ENCODE measurements at places on chromosomes 3 and 15. TPM values are rescaled to one million over a fixed set of nuclear protein-coding genes. Genes with fewer than 3 reads are reported as not detected.
A peak's percentile ranks its signal among the peaks of the same experiment; 100 is the strongest.

Gene GOLGA8G
- not detected for total RNA-seq

Gene AADACL2
- total RNA-seq, result not detected

Gene UACA
- total RNA-seq, result 1.5 TPM

Gene RBMS3
- 1.6 TPM for total RNA-seq

Gene SEMA3G
- total RNA-seq, result 0.69 TPM

Gene LRRC3B
- not detected for total RNA-seq

Gene IL16
- total RNA-seq, result 168 TPM

Gene COL6A5
- not detected for total RNA-seq

Gene MED12L
- total RNA-seq, result 0.39 TPM

Gene LIPC
- 0.61 TPM for total RNA-seq

Gene LMLN
- total RNA-seq, result 3.5 TPM

Gene TGM5
- total RNA-seq, result not detected

Gene SHF
- 3.9 TPM for total RNA-seq

Gene GADL1
- total RNA-seq, result not detected

Gene GNAI2
- total RNA-seq, result 204 TPM

Gene OR5K2
- not detected for total RNA-seq

Gene DNAH12
- 0.19 TPM for total RNA-seq

Gene AMT
- total RNA-seq, result 10.5 TPM

Gene ANKRD34C
- total RNA-seq, result not detected

Gene ACKR2
- not detected for total RNA-seq

Gene MEIS2
- not detected for total RNA-seq

Gene C3orf18
- 3.9 TPM for total RNA-seq

- no peak for DNase-seq
Measured at GRCh38 chr3:73326396-73326795, 264.9 kb downstream of the EBLN2 start.

- no peak for DNase-seq
Measured at GRCh38 chr15:64045774-64046420, 388 bp downstream of the DAPK2 start.

- DNase-seq, result no peak
Measured at GRCh38 chr15:40443846-40444245, 3.1 kb downstream of the BAHD1 start.

GRCh38 chr3:117350371-117350770 is 640.8 kb downstream of the TUSC7 start:
- DNase-seq, result no peak

DNA sequence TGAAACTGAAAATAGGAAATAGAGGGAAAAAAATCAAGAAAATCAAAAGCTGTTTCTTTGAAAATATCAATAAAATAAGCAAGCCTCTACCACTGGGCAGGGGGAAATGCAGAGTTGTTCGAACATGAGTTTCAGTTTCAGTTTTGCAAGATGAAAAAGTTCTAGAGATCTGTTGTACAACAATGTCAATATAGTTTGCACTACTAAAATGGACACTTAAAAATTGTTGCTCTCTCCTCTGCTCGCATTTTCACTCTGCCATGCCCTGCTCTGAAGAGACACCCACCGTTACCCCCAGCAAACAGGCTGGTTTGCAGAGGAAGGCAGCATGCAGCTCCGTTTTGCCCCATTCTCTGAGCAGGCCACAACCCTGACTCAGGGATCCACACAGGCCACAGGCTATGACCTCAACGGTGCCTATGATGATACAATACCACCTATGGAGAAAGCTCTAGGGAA is 64.5 kb downstream of the ZNF148 start:
- peak; percentile 37 for DNase-seq

- no peak for DNase-seq
Measured at GRCh38 chr15:78182821-78183220, 33.7 kb downstream of the IDH3A start.

GRCh38 chr3:15097891-15098290 is 1.1 kb downstream of the RBSN start:
- peak; percentile 62 for DNase-seq

GRCh38 chr15:58556541-58556940 is 124.8 kb downstream of the LIPC start:
- no peak for DNase-seq

- no peak for DNase-seq
Measured at GRCh38 chr15:60351066-60351465, 46.7 kb downstream of the ANXA2 start.

- no peak for DNase-seq
Measured at GRCh38 chr15:79463043-79463780, 31.1 kb downstream of the MINAR1 start.

DNA sequence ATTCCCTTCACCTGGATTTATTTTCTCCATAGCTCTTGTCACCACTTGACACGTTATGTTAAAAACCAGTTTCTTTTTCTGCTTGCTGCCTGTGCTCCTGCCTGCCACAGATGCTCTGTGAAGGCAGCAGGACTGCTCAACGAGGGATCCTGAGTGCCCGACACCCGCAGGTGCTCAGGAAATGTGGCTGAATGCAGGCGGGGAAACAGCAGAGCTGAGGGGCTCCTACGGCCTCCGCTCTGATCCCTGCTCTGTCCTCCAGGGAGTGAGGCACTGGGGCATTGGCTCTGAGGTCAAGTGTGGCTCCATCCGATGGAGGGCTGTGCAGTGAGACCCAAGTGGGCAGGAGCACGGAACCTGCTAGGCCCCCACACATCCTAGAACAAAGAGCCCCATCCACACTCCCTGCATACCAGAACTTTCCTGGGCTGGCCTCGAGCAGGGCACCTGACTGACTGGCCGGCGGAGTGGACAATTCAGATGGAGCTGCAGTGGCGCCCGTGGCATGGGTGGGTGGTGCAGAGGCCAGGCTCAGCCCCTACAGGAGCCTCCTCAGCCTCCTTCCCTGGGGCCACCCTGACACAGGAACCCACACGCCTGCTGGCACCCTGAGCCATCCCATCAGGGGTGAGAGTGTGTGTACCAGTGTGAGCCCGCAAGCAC is 27.9 kb downstream of the IQSEC1 start:
- DNase-seq, result no peak

DNA sequence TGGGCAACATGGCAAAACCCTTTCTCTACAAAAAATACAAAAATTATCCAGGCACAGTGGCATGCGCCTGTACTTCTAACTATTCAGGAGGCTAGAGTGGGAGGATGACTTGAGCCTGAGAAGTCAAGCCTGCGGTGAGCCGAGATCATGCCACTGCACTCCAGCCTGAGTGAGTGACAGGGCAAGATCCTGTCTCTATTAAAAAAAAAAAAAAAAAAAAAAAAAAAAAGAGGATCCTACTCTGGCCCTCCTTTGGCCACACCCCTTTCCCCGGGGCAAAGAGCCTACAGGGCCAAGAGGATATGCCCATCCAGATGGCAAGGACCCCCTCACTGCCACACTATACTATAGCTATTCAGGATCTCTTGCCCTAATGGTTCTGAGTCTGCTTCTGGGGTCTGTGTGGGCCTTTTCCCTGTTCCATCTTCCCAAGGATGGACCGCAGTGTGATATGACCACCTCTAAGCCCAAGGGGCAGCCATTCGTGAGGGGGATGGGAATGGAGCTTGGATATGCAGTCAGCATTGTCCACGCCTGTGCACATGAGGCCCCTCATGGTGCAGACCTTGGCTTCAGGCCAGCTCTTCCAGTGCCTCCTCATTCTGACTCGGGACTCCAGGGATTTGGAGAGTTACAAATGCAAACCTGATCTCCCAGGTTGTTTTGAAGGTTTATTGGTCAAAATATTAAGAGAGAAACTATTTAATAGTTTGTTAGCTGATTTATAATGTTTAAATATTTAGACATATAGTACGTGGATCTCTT is 7.3 kb downstream of the TYRO3 start:
- no peak for DNase-seq

DNA sequence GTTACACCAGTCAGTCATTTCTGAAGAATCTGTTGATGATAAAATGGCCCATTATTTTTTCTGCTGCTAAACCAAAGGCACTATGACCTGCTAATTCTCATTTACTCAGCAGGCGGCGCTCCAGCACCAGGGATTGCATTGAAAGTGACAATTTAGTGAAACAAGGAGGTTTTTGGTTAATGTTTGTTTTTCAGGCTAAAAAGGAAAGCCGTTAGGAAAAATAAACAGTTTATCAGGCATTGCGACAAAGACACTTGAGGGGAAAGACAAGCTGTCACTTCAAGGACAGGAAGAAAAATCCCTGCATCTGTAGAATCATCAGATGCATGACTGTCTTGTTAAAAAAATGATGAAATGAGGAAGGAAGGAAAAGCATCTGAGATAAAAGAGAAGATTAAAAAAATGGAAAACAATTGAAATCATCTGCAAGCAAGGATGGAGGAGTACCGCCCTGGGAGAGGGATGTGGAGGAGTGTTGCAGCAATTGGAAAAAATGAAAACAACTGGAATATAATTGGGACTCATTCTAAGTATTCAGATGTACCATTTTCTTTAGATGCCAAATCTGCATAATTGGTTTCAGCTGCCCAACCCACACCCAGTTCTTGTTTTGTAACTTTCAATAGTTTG is 54.0 kb downstream of the NR1D2 start:
- DNase-seq, result peak; percentile 60

- no peak for DNase-seq
Measured at GRCh38 chr15:38818157-38818790, 253.7 kb upstream of the RASGRP1 start.

DNA sequence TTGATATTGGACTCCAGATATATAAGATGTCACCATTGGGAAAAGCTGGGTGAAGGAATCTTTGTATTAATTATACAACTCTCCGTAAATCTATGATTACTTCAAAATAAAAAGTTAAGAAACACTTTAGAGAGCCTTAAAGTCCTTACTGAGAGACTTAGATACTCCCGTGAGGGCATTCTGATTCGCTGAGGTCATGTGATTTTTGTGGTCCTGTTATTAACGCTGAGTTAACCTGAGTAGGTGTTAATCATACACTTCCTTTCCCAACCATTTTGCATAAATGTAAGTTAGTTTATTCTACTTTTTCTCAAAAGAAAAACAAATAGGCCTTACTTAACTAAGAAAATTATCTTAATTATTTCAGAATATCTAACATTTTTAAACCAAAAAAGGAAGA is 67.1 kb upstream of the LMOD3 start:
- DNase-seq, result no peak

GRCh38 chr3:8662594-8662993 is 18.0 kb upstream of the SSUH2 start:
- DNase-seq, result no peak

- no peak for DNase-seq
Measured at GRCh38 chr3:173773800-173774199, 376.3 kb downstream of the NLGN1 start.

DNA sequence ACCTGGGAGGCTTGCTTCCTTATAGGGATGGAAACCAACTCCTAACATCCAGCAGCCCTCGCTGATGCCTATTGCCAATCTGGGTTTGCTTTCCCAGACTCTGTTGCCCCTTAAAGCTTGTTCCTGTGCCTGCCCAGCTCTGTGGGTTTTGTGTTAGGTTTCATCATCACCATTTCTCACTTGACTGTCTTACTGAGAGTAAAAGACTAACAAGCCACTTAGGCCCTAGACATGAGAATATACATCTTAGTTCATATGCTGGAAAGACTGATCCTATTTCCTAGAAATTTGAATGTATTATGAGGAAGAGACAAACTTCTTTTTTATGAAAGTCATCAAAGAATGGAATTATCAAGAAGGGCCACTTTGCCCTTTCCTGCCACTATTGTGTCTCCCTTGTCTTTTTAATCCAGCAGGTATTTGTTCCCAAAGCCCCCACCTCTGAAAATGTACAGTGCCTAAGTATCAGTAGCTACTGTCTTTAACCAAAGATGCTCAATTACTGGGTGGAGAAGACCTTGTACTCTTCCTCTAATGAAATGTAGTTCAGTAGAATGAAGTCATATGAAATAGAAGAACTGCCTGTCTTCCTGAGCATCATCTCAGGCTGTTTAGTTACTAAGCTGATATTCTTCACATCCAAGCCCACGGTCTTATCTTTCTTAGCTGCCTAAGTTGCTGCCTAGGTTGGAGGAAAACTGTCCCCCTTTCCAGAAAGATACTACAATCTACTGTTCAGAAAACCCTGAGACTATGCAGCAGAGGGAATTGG is 59.8 kb upstream of the ZPLD1 start:
- DNase-seq, result no peak

DNA sequence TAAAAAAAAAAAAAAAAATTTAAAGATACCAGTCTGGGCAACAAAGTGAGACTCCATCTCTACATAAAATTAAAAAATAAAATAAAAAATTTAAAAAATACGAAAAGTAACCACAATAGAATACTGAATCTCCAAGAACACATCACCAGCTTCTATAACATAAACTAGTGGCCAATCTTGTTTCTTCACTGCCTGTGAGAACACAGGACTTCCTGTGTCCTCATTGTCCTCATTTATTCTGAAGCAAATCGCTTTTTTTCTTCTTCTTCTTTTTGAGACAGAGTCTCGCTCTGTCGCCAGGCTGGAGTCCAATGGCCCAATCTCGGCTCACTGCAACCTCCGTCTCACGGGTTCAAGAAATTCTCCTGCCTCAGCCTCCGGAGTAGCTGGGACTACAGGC is 28.6 kb upstream of the RAB7A start:
- no peak for DNase-seq

GRCh38 chr3:10917176-10917575 is 75.4 kb upstream of the SLC6A1 start:
- DNase-seq, result no peak

DNA sequence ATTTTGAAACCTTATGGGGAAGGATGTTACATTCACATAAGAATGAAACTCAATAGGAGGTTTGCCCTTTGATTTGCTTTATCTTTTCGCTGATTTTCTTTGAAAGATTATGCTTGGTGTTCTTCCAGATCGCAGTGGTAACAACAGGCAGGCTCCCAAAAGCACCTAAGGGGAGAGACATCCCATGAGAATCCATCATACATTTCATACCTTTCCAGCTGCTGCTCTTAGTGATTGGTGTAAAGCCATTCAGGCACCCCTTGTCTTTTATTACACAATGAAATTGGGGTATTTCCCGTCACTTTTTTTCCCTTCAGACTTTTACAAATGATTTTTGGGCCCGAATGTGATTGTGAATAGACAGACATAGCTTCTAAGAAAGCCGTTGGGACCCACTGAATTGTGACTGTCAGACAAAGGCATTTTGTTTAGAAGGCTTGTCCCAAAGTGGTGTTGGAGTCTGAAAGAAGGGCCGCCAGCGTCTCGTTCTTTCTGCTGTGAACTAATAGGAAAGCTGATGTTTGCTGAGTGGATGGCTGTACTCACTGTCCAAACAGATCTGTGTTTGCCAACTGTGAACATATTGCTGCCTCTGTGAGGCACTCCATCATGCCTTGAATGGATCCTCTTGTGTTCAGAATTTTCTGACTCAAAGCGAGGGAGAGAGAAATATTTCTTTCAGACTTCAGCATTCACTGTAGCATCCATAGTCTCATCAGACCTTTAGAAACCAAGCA is 164.3 kb downstream of the FNDC3B start:
- DNase-seq, result no peak

GRCh38 chr15:100716456-100717085 is 114.2 kb downstream of the ASB7 start:
- no peak for DNase-seq

Measured in CD4-positive, alpha-beta T cell (primary cell).